NCI-H187 treated with DMSO at 0.1 percent for 48 hours (cell line): ENCODE measurements at places on chromosomes 16 and 17.

DNA sequence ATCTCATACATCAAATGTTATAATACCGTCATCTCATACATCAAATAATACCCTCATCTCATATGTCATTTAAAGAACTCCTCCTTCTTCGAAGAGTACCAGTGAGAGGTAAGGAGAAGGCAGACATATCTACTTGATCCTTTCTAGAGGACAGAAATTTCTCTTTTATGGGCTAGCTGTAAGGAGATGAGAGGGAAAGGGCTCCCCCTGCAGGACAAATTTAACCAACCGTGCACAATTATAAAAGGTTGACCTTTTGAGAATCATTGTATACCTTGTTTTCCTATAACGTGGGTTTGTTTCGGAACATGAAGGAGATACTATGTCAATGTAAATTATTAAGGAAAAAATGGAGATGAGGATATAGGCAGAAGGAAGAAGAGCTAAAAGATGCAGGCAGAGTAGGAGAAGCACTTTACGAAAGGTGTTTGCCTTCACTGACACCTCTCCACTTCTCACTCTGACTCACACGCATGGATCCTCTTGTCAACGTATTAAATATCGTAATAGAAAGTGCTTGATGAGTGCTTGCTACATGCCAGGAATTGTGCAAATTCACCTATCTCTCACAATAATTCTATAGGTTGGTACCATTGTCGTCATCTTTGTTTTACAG, 465.9 kb upstream of the ERCC4 start:
- no peak for DNase-seq

GRCh38 chr16:30888856-30889499, 4.9 kb downstream of the BCL7C start:
- no peak for DNase-seq

GRCh38 chr16:11796227-11797165, 562 bp downstream of the ZC3H7A start:
- DNase-seq = no peak

DNA sequence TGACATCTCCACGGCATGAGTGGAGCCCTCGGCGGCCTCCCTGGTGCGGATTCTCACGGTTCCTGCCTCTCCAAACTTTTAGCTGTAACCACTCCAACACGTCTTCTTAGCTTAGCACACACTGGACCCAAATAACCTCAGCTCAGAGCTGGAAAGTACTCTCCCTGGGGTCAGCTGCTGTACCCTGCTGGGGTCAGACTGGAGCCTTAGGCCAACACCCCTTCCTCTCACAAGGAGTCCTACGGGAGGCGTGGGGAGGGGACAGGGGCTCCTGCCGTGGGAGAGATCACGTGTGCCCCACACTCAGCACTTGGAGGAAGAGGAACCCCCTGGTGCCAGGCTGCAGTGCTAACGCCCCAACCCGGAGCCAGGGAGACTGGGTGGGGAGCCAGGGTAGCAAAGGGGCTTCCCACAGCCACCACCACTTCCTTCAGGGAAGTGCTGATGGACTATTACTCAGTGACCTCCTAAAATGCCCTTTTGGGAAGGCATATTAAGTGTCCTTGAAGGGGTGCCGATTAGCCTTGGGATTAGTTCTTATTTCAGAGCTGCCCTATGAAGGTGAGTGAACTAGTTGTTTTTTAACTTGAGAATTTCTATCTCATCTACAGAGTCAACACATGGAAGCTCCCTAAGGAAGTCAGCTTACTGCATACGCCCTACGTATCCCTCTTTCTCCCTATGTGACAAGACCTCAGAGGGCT, 124.0 kb downstream of the HIC1 start:
- DNase-seq = no peak

DNA sequence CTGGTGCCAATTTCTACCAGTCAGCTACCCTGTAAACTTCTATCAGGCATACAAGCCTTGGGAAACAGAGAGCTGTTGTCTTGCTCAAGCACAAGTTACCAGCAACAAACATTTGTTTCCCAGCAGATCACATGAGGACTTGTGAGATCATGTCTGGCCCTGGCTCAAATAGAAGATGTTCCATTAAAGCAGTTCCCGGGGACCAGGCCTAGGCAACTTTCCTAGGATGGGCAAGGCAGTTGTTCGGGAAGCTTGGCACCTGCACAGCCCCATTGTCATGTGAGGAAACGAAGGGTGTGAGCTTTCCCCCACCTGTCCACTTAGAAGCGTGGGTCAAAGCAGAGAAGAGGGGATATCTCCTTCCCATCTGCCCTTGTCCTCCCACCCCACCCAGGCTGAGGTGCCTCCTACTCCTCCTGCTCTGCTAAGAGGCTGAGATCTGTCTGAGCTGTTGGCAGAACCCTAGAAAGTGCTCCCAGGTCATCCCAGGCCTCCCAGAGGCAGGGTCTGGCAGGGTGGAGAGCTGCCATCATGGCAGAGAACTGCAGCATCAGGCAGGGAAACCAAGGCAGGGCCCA, 11.2 kb upstream of the SLC47A2 start:
- DNase-seq = no peak

DNA sequence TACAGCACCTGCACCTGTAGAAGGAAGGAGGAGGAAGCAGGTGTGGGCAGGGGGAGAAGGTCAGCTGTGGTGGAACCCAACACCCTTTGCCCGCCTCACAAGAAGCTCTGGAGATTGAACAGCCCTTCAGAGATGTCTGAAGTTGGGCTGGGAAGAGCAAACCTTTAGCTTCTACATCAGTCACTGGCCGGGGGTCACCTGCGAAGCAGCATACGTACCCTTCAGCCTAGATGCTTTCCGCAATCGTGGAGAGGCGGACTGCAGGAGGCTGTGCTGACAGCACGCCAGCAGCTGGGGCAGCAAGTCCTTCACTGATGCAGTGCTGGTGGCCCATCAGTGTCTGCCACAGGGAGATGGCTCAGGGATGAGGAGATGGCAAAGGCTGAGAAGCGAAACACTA, 5.2 kb upstream of the HS3ST3B1 start:
- DNase-seq = no peak

DNA sequence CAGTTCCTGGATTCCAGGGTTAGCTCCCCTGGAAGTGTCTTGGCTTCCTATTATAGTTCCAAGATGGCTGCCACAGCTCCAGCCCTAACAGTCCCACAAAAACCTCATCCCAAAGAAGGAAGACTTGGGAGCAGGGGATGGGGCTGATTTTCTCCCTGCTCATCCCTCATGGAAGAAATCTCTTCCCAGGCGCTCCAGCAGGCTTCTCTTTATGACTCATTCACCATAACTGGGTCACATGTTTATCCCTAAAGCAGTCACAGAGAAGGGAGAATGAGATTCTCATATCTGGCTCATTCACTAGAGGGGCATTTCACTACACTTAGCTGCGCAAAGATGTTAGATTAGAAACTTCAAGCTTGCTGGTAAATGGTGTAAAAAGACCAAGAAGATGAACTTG, 206.5 kb upstream of the IRX3 start:
- no peak for DNase-seq

- no peak for DNase-seq
Measured at GRCh38 chr17:59331929-59332748, 684 bp downstream of the YPEL2 start.

DNA sequence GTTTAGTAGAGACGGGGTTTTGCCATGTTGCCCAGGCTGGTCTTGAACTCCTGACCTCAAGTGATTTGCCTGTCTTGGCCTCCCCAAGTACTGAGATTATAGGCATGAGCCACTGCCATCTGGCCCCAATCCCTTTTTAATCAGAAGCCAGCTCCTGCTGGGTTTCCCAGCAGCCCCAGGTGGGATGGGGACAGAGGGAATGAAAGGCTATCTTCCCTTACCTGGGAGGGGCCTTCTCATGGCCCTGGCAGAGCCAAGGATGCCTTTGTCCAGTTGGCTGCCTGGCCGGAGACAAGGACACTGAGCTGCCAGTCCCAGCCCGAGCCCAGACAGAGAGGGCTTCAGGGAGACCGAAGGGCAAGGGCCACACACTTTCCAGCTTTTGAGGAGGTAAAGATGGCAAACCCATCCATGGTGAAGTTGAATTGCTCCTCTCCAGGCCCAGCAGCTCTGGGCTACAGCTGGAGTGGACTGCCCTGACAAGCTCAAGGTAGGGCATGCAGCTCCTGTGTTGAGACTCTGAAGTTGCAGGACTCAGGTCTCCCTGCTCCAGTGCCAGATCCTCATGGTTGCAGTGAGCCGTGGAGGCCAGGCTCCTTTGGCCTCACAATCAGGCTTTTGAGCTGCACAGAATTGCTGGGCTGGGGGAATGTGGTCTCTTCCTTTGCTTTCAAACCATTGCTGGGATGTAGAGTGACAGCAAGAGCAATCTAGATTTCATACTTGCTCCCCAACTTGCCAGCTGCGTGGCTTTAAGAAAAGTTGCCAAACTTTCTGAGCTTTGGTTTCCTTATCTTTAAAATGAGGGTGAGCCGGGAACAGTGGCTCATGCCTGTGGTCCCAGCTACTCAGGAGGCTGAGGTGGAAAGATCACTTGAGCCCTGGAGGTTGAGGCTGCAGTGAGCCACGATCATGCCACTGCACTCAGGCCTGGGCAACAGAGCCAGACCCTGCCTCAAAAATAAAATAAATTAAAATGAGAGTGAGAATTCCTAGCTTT, 44.5 kb upstream of the IL34 start:
- DNase-seq = no peak

DNA sequence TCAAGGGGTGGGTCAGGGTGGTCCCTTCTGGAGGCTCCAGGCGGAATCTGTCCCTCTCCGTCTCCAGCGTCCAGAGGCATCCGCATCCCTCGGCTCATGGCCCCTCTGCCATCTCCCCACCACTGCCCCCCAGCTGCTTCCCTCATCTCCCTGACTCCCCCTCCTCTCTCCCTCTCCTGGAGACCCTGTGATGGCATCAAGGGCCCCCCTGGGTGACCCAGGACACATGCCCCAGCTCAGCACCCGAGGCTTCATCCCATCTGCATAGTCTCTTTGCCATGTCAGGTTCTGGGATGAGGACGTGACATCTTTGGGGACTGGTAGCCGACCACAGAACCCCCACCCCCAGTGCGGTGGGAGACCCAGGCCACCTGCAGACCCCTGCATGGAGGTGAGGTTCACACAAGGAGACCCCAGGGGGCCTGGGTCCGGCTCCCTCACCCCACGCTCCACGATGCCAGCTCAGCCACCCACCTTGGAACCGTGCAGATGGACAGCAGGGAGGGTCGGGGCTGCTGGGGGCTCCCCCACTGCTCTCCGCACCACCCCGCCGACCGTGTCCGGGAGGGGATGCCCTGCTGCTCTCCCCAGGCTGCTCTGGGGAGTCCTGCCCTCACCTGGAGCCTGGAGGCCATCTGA, 3.8 kb downstream of the SECTM1 start:
- no peak for DNase-seq

- DNase-seq = no peak
Measured at GRCh38 chr16:85173146-85173980, 61.1 kb upstream of the CIBAR2 start.

- DNase-seq = no peak
Measured at GRCh38 chr17:39903158-39903884, 15.1 kb downstream of the GSDMB start.

- peak; percentile 40 for DNase-seq
Measured at GRCh38 chr17:43791589-43791988, 11.4 kb downstream of the CFAP97D1 start.
